ENCODE measurements at places on chromosomes 13 and 19. TPM values are rescaled to one million over a fixed set of nuclear protein-coding genes. Genes with fewer than 3 reads are reported as not detected.

- DNase-seq, result no peak
These were observed 308.5 kb upstream of the TMTC4 start for GRCh38 chr13:100983111-100983510.

GRCh38 chr13:112105244-112105681, 38.3 kb downstream of the SOX1 start:
- DNase-seq, result no peak

Gene CABP5
- not detected for total RNA-seq

Gene C19orf38
- total RNA-seq, result 0.38 TPM

Gene MTUS2
- 0.08 TPM for total RNA-seq

Gene STARD13
- total RNA-seq, result 5.4 TPM

All from esophagus squamous epithelium (tissue), 5 donors.